ENCODE measurements at places on chromosomes 4 and X.

- DNase-seq, result no peak
Measured at GRCh38 chr4:94567811-94568210, 116.1 kb downstream of the PDLIM5 start.

DNA sequence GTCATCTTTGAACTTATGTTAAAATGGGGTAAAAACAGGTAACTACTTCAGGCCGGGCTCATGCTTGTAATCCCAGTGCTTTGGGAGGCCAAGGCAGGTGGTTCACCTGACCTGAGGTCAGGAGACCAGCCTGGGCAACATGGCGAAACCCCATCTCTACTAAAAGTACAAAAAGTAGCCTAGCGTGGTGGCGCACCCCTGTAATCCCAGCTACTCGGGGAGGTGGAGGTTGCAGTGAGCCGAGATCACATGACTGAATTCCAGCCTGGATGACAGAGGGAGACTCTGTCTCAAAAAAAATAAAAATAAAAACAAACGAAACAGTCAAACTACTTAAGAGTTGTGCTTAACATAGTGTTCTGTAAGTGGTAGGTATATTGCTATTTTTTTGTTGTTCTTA, 2.5 kb downstream of the DDX3X start:
- no peak for DNase-seq

- peak; percentile 5 for DNase-seq
Measured at GRCh38 chr4:44927399-44928380, 201.3 kb upstream of the GNPDA2 start.

GRCh38 chr4:16082426-16083240, 1.2 kb downstream of the PROM1 start:
- no peak for DNase-seq

DNA sequence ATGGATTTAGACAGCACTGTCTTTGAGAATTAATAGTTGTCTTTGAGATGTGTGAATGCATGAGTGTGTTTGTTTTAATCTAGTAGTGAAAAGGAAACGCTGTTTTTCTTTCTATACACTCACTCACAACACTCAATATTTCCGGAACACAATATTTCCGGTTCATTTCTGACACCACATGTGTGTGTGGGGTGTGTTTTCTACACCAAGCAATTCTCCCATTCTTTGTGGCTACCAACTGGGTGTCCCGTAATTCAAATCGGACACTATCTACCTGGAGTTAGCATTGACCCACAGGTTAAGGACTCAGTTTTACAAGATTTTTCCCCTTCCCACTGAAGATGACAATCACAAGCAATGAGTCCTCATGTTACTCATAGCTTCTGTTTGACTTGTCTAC, 113.9 kb downstream of the SNCA start:
- no peak for DNase-seq
